ENCODE measurements at places on chromosomes 2 and 18.

GRCh38 chr2:181077128-181077709 is 96.8 kb downstream of the UBE2E3 start:
- no peak for DNase-seq

- no peak for DNase-seq
These were observed 148.1 kb upstream of the SIX3 start for GRCh38 chr2:44793322-44793870.

- DNase-seq = no peak
These were observed 98.0 kb upstream of the CXCR4 start for GRCh38 chr2:136215908-136216472.

DNA sequence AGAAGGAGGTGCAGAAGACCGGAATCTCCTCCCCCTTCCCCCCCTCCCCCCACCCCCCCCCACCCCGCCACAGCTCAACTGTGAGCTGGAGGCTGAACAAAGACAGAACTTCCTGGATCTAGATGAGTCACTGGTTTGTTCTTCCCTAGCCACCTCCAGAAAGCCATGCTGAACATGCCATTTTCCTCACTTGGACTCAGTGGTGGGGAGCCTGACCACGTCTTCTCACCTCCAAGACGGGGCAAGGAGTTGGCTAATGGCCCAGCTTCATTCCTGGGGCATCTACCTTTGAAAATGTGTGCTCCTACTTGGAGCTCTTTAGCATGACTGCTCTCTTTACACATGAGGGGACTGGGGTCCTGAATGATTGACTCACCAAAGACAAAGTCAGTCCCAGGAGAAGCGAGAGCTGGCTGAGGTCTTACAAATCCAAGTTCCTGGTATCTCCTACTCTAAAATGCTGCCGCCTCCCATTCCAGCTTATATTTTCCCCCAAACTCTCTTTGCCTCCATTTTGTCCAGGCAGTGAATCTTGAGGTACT is 22.6 kb upstream of the FZD5 start:
- DNase-seq = no peak

GRCh38 chr2:3535467-3535793 is 16.1 kb upstream of the ADI1 start:
- DNase-seq = no peak

GRCh38 chr2:133602538-133602937 is 34.3 kb upstream of the NCKAP5 start:
- DNase-seq = no peak

- no peak for DNase-seq
These were observed 207.4 kb downstream of the HDAC4 start for GRCh38 chr2:239193401-239193811.

DNA sequence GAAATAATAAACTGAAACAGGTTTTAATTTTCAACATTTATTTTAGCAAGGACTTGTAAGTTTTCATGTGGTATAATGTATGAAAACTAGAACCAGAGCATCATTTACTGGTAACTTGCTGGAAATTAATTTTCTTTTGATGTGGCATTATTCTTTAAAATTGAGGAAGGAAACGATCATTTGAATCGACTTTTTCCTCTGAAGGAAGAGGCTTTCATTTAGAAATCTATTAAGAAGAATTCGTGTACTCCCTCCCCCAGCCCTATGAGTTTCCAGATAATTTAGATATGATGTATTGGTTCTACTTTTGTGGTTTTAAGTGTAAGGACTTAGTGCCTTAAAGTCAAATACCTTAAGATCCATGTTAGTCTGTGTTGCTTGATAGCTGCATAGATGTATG is 2.5 kb downstream of the BABAM2 start:
- no peak for DNase-seq

DNA sequence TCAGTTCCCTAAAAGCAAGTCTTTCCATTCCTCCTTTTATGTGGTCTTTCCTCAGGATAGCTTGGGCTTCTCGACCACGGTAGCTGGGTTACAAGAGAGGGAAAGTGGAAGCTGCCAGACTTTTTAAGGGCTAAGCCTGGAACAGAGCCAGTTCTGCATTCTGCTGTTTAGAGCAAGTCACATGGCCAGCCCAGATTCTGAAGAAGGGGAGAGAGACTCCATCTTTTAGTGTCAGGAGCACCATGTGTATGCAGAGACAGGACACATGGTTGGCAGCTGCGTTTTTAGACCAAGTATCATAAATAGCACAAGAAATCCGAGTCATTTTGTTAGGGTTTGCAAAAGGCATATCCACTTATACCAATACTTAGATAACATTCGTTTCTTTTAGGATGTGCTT is 4.7 kb downstream of the HMSD start:
- DNase-seq = no peak

- no peak for DNase-seq
These were observed 350.0 kb downstream of the RND3 start for GRCh38 chr2:150137338-150138069.

DNA sequence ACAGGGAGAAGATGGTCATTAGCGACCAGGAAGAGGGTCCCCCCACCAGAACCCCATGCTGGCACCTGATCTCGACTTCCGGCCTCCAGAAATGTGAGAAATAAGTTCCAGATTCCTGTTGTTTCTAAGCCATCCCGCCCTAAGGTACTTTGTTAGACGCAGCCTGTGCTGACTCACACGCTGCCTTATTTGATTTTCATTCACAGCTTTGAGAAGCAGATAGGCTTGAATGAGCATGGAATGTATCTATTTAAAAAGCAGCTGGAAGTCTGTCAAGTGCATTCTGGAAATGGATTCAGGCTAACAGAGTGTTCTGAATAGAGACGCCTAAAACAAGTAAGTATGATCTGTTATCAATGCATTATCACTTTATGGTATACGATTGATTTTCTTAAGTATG is 8.3 kb upstream of the IL1R2 start:
- DNase-seq = no peak

GRCh38 chr2:72985891-72986683 is 68.8 kb downstream of the EMX1 start:
- no peak for DNase-seq

GRCh38 chr18:6509832-6510231 is 95.1 kb upstream of the L3MBTL4 start:
- DNase-seq = no peak

DNA sequence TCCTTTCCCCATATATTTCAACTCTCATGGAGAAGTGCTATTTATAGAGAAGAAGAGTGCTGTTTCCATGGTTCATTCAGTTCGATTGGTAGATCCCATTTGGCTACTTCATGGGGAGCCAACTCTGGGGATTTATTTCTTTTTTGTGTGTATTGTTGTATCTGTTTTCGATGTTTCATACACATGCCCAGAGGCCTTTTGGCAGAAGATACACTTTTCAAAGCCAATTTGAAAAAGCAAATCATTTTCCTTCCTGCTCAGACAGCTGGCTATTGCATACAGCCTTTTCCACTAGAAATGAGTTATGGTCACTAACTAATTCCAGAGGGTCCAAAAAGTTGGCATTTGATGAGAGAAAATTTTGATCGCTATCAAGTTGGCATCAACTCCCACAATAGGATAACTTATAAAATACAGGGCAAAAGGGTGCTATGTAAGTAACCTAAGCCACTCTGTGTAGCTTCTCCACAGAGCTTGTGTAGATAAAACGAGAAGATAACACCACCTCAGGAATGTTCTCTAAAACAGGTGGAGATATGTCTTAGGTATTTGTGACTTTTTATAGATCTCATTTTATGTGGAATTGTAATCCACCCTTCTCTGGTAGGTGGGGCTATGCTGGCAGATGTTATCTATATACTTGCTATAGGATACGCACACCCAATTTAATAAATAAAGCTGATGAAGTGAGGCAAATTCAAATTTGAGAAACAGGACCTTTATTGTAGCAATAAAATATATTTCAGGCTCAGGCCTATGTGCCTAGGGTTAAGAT is 798.5 kb downstream of the SATB2 start:
- no peak for DNase-seq

DNA sequence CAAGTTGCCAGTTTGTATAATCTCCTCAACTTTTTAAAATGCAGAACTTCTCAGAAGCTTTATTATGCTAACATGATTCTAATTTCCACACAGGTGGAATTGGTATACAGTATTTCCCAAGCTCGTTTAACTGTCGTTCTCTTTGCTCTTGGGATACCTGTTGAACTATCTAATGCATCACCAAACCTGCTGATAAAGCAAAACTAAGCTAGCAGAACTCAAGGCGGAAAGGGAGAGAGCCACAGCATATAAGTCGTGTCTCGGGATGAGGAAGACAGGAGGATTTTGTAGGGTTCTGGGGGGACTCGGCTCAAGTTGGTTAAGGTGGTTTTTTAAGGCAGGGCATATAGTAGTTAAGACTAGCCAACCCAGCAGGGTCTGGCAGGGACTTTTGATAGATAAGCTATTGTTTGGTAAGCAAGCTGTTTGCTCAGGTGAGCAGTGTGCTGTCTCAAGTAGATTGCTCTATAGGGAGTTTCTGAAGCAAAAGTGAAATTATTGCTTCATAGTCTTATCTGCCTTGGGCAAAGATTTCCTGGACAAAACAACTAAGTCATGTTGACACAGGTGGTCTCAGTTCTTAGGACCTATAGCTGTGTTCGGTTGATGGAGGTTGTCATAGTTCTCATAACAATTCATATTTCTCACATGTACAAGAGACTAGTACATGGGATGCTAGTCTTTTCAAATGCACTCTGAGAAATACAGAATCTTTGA is 28.2 kb upstream of the CHRNA1 start:
- no peak for DNase-seq

DNA sequence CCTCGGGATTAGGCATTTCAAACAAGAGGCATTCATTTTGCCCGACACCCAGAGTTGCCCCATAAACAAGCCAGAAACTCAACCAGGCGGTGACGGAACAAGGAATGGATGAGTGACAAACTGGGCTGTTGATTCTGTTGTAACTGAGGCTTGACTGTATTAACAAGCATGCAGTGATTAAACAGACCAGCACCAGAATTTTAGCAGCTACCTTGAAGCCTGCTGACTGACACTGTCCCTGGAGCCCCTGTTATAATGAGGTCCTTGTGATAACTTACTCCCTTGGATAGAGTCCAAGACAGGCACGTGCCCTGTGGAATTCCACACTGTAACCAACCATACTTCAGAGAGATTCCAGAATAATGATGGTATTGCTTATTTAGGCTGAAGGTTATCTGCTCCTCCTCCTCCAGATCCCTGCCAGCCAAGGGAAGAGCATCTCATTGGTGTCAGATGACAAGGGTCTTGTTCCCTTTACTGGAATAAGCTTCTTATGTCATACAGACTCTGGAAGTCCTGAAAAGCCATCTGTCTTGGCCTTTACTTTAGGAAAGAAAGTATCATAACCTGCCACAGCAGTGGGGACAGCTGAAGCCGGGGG is 97.1 kb upstream of the RMDN2 start:
- no peak for DNase-seq

GRCh38 chr18:76338619-76339245 is 156.3 kb downstream of the ZNF516 start:
- no peak for DNase-seq

DNA sequence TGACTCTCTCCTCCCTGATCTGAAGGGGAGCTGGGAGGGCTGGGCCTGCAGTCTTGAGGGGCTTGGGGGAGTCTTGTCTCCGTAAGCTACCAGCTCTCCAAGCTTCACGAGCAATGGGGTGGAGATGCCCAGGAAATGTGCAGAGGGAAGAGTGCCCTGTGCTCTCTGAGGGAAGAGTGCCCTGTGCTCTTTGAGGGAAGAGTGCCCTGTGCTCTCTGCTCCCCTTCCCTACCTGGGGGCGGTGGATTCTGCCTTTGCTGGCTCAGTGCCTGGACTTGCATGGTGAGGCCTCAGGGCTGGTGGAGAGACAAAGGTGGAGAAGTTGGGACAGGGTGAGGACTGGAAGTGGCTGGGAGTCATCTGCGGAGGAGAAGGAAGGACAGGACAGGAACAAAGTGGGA is 72.7 kb downstream of the TWIST2 start:
- no peak for DNase-seq

DNA sequence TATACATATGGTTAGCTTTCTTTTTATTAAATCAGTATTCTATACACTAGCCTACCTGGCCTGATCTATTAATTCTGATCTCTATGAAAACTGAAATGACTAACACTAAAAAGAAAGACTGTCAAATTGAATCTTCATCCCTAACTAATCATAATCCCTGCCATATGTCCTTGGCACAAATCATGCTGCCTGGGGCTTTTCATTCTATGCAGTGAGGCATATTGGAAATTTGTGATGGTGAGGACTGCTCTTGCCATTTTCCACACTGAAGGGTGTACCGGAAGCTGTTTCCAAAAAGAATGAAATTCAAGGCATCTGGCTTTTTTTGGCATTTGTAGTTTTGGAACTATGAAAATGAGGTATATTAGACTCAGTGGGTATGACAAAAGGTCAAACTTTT is 39.7 kb downstream of the RAPGEF4 start:
- no peak for DNase-seq

GRCh38 chr18:76658627-76659026 is 163.6 kb upstream of the ZNF516 start:
- DNase-seq = no peak

DNA sequence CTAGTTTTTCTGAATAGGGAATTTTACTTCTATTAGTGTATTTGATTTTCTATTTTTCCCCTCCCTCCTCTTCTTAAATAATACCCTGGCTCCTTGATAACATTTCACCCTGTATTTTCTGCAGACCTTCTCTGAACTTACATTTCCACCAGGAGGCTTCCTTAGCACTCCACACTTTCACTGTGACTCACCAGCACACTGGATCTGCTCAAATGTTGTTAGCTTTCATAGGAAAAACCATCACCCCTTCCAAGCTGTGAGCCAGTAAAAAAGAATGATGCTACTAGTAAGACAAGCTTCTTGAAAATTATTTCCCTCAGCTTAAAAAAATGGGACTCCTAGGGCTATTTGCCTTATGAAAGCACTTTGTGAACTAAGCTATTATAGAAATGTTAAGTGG is 16.1 kb downstream of the SUPT7L start:
- no peak for DNase-seq

DNA sequence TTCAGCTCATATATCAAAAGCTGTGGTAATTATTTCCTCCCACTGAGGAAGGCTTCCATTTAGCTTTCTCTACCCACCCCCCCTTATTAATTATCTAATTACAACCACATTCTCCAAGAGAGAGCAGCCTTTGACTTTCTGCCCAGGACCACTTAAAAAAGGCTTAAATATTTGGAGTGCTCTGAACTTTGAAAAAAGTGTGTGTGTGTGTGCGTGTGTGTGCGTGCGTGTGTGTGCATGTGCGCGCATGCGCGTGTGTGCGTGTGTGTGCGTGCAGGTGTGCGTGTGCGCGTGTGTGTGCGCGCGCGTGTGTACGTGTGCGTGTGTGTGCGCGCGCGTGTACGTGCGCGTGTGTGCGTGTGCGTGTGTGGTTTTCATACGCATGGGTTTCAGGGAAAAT is 57.8 kb downstream of the TWIST2 start:
- no peak for DNase-seq

Data from activated CD4-positive, alpha-beta memory T cell treated with anti-CD3 and anti-CD28 coated beads, Interleukin-2, amount 10 ng/mL, durations not matched to agents 7 days and 5 days (primary cell).